ENCODE measurements at places on chromosomes 1 and 21.
A peak's percentile ranks its signal among the peaks of the same experiment; 100 is the strongest.

DNA sequence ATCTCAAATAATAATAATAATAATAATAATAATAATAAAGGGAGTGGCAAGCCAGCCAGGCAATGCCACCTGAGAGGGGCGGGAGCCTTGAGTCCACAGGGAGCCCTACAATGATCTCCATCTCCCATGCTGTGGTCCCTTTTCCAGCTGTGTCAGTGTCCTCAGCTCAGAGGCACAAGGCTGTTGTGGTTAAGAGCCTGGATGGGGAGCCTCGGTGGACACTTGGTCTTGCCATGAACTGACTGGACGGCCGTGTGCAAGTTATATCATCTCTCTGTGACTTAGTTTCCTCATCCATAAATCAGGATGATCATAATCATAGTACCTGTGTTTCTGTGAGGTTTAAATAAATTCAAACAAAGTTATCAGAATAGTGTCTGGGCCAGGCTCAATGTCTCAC, 127.8 kb upstream of the TIAM1 start:
- no peak for DNase-seq

GRCh38 chr21:44564886-44565598, 6.4 kb upstream of the KRTAP10-3 start:
- DNase-seq: no peak

GRCh38 chr1:87086120-87086519, 171.7 kb downstream of the HS2ST1 start:
- DNase-seq: no peak

DNA sequence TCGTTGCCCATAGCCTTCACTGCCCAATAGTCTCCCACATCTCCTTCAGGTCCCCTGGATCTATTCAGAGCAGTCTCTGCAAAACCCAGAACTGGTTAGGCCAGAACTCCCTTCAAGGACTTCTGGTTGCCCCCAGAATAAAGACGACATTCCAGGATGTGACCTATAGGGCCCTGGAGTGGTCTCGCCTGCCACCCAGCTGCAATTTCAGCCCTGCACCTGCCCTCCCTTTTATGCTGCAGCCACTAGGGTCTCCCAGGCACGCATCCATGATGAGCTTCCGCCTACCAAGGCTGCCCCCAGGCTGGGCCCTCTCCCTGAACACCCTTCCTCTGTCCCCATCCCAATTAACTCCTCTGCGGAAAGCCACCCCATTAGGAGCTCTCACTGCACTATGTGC, 7.2 kb upstream of the TSPEAR start:
- DNase-seq: peak; percentile 66

DNA sequence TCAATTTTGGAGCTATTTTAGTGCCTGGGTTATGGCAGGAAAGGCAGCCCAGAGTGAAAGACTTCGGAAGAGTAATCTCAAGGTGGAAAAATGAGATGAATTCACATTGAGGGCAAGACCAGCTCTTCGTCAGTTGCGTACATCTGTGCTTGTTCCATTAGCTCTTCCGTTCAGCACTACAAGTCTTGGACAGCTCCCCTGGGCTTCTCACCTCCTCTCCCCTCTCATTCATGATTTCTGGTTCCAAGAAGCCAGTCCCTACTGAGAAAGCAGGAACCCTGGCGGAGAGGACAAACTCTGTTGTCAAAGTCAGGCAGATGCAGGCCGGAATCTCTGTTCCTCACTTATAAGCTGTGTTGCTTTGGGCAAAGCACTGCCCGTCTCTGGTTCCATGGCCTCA, 76.5 kb downstream of the ACTL8 start:
- DNase-seq: no peak

DNA sequence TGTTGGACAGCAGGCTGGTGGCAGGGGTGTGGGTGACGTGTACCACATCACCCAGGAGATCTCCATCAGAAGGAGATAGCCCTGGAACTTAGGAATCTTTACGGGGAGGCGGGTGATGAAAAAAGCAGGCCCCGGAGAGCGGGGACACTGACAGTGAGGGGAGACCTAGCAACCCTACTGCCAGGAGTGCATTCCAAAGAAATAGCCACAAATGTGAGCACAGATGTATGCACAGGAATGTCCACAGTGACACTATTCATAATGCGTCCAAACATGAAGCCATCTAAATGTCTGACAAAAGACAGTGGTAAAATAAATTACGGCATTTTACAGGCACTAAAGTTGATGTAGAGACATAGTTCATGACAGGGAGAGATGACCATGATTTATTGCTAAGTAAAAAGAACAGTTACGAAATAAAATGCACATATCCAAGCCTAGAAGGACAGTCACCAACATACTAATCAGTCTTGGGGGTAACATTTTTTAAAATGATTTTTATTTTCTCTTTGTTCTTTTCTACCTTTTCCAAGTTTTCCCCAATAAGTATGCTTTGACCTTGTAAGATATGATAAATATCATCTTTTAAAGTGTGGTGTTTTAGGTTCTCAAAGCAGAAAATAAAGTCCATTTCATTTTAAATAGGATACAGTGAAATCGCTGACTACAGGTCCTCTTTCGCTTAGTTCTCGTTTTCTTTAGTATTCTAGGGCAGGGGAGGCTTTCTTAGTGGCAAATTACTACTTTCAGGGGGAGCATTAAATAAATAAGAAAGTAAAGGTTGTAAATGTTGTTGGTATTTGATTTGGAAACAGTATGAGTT, 21.3 kb downstream of the CD247 start:
- no peak for DNase-seq

GRCh38 chr1:114102136-114102535, 51.5 kb downstream of the SYT6 start:
- DNase-seq: peak; percentile 9

- DNase-seq: no peak
These were observed 10.4 kb downstream of the CLCNKB start for GRCh38 chr1:16053781-16054502.

GRCh38 chr1:78004719-78005447, at the start of gene DNAJB4:
Gene DNAJB4, plus strand, starts transcription at chr1:78004939. Its CDS starts 172 bp downstream, at chr1:78005111.
- DNase-seq: no peak

DNA sequence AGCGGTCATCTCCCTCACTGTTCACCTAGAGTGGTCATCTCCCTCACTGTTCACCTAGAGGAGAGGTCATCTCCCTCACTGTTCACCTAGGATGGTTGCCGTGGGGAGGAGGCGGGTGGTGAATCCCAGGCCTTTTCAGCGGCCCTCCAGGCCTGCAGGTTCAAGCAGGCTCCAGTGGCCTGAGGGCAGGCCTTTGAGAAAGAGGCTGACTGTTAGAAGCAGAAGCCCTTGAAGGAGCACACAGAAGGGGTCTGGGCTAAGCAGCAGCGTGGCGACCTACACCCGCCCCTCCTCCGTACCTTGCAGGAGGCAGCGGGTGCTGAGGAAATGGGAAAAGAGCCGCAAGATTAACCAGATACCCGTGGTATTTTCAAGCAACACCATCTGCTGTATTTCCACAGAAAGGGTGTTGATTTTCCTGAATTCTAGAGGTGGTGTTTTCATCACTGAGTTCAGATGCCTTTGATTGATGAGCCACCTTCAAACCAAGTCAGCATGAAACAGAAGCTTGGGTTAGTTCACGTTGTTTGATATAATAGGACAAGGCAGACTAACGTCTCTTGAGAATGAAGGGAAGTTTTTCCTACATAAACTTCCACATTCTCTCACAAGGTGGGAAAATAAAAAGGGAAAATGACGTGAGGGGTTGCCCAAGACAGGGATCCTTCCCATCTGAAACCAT, 289.5 kb downstream of the KIF26B start:
- no peak for DNase-seq

DNA sequence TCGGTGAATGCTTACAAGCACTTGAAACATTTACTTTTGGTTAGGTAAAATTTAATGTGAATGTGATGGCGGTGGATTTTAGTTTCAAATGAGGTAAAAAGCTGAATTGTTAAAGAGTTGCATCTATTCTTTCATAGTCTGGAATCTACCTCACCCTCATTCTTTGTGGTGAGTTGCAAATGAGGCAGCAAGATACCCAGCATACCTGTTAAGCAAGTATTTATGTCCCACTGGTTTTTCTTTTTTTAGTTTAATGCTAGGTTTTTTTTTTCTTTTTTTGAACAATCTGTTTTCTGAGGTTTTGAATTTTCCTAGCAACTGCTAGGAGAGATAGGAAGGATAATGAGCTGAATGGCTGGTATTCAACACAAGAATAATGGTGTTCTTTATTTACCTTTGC, 127.9 kb upstream of the CACYBP start:
- DNase-seq: no peak

- peak; percentile 66 for DNase-seq
These were observed 27.3 kb downstream of the SPSB1 start for GRCh38 chr1:9319789-9320519.

GRCh38 chr1:200525090-200525987, 95.2 kb downstream of the KIF14 start:
- DNase-seq: no peak

DNA sequence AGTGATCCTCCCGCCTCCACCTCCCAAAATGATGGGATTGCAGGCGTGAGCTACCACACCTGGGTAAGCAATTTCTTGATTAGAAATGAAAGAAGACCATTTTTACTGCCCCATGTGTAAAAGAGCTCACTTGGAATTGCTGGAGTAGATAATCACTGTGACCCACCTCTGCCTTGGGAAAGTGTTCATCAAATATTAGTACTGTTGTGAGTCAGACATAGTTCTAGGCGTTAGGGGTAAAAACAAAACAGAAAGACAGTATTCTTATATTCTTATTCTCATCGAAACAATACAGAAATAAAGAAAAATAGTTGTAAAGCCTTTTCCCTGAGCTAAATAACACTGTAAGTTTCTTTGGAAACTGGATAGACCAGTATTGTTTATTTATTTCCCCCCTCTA, 36.2 kb downstream of the CELF3 start:
- DNase-seq: no peak

- no peak for DNase-seq
These were observed 111.9 kb upstream of the C21orf91 start for GRCh38 chr21:17931080-17931479.

DNA sequence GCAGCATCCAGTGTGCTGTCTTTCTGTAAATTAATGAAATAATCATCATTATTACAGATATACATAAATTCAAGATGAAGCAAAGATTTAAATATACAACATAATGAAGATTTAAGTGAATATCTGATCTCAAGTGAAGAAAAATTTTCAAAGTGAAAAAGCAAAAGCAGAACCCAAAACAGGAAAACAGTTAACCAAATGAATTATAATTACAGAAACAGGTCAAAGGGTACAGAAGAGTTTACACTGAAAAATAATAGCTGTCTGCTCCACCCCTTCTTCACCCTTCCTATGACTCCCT, 44.8 kb upstream of the GTF2B start:
- DNase-seq: no peak

DNA sequence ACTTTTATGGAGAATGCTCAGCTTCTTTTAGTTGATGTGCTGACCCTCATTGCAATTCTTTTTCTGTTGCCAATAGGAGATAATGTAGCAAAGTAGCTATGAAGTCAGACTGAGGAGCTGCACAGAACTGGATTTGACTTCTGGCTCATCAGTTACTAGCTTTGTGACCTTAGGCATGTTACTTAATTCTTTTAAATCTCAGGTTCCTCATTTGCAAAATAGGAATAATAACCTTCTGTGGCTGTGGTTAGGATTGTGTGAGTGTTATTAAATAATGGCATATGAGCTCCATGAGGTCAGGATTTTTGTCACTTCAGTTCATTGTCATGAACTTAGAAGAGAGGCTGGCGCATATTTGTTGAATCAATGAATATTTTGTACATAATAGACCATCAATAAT, 237.6 kb upstream of the SGIP1 start:
- DNase-seq: no peak

DNA sequence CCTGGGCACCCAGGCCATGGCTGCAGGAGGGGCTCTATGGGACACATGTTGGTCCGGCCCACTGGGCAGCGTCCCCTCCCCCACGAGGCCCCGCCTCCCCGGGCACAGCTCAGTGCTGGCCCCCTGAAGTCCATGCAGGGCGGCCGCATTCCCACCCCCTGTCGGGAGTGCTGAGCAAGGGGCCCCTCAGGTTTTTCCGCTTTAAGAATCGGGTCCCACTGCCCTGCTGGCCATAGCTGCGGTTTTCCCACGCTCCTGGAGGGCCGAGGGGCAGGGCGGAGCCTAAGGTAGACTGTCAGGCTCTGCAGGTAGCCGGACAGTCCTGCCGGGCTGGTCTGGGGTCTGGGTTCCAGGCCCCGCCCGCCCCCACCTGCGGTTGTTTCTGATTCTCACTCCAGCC, 43.5 kb upstream of the CCDC27 start:
- DNase-seq: no peak

Data from posterior vena cava (tissue), 2 donors.